ENCODE measurements at places on chromosomes 7 and 10.

DNA sequence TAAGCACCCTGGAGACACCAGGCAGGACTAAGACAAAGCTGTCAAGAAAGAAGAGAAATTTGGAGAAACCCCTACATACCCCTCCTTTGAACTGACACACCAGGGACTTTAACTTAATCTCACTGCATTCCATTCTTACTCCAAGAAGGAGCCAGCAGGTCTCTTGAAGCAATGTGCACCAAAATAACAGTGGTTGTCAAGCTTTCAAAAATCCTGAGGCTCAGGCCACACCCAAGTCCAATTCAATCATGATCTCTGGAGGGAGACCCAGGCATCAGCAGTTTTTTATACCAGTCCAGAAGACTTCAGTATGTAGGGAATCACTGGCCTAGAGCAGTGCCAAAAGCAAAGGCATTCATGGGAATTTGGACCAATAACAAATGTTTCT, 6.8 kb downstream of the SLC25A13 start:
- no peak for DNase-seq

- no peak for DNase-seq
These were observed 88.4 kb downstream of the POLR1F start for GRCh38 chr7:19620470-19620869.

- DNase-seq: no peak
These were observed 13.2 kb downstream of the CALML5 start for GRCh38 chr10:5485948-5486852.

- DNase-seq: no peak
These were observed 94.3 kb upstream of the AFAP1L2 start for GRCh38 chr10:114498413-114499111.

DNA sequence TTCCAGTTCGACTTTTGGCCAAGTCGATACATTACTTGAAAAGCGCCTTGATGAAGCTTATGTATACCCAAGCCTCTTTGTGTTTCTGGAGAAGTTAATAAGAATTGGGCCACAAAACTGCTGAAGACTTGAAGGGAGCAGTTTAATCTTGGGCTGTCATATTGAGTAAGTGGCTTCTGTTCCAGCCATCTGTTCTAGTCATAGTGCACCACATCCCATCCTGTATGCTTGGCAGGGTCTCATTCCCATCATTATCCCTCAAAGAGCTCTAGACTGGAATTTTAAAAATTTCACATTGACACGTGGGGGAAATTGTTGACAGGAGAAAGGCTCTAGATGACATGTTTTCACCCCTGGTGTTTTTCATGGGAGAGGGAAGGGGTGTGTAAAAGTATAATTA, 196.6 kb upstream of the PLPP4 start:
- DNase-seq: no peak

- no peak for DNase-seq
These were observed at the start of gene PFKP for GRCh38 chr10:3067118-3067858. TSS of gene PFKP (plus strand) at chr10:3067548. CDS start at chr10:3067596, 48 bp downstream.

- DNase-seq: no peak
These were observed 33.4 kb downstream of the RHOBTB1 start for GRCh38 chr10:60910543-60910942.

DNA sequence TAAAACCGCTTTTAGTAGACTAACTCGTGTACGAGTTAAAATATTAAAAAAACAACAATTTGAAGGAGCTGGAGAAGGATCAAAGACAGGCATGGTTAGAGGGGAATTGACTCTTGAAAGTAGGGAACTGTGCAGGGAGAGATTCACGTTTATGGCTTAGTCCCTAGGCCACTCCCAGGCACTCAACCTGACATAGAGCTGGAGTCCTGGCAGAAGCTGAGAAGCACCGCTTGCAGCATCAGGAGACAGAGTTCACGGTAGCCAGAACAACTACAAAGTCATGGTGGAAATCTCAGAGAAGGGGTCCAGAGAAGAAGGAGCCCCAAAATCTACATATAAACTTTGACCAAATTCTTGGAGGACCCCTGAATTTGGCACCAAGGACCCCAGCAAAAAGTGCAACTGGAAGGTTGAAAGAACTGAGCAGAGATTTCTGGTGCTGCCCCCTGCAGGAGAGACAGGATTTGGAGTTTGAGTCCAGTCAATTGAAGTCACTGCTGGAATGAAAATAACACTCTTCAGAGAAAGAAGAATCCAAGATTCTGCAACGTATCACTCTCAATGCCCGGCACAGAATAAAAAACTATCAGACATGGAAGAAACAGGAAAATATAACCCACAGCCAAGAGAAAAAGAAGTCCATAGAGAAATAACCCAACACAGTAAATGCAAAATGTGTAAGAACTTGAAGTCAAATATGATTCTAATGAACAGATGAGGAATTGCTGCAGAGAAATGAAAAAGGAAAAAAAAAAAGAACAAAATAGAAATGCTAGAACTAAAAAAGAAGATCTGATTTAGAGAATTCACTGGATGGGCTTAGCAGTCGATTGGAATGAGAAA, 493.3 kb upstream of the PODXL start:
- no peak for DNase-seq

DNA sequence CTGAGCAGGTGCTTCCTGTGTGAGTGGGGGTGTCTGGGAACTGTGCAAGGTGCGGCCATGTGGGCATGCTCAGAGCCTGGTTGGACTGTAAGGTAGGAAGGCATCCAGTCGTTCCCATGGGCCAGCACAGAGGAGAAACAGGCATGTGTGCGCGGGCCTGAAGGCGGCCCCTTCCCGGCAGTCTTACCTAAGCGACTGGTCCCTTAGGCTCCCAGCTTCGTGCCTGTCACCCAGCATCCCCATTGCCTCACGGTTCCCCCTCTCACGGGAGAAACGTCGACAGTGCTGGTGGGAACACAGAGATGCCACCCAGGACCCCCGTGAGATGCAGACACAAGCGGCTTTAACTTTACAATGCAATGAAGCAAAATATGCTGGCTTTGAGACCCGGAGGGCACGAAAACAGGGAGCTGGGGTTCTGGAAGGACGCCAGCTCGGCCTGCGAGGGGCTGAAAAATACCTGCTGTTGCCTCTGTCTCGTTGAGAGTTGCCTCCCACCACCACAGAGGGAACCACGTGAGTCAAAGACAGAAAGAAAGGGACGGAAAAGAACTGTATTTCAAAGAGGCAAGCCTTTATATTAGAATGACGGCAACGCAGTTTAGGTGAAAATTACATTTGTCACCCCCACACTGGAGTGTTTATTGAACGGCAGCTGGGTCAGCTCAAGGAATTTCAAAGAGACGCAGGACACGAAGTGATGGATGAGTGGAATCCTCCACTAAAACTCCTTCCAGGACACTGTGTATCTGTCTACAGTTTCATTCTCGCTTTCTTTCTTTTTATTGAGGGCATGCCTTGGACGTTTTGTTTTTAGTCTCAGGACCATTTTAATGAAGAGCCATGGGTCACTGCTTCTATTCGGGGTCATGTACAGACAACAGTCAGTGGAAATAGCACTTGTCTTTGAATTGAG, 128.4 kb downstream of the DNAJB6 start:
- DNase-seq: no peak

- DNase-seq: peak; percentile 26
These were observed 28.1 kb downstream of the AGAP3 start for GRCh38 chr7:151114151-151115090.

- DNase-seq: no peak
These were observed 137.3 kb downstream of the CELF2 start for GRCh38 chr10:11154849-11155498.

GRCh38 chr7:12670743-12671520, 16.5 kb upstream of the ARL4A start:
- DNase-seq: no peak

- DNase-seq: no peak
These were observed 137.1 kb downstream of the ZNF365 start for GRCh38 chr10:62511238-62511637.

GRCh38 chr10:33244354-33244967, 90.0 kb downstream of the NRP1 start:
- no peak for DNase-seq

DNA sequence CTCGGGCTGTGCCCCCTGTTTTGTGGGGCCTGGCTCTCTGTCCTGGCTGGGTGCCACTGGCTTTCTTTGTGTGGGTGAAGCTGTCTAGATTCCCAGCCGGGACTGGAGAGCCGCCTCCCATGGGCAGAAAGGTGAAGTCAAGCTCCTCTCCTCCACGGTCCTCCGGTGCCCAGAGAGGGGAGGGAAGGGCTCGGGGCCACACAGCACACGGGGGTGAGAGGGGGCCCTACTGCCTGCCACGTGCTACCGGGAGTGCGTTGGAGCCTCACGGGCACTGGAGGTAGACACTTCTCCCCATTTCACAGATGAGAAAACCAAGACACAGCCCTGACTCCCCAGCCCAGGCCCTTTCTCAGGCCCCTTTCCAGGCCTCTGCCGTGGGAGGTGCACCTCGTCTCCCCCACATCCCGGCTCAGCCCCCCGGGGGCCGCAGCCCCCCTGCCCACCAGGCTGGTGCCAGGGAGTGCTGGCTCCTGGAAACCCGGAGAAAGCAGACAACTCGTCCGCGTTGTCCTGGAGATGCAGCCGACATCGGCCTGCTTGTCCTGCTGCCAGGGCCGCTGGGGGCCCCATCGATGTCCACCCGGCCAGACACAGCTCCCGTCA, 55.8 kb downstream of the UNCX start:
- no peak for DNase-seq

DNA sequence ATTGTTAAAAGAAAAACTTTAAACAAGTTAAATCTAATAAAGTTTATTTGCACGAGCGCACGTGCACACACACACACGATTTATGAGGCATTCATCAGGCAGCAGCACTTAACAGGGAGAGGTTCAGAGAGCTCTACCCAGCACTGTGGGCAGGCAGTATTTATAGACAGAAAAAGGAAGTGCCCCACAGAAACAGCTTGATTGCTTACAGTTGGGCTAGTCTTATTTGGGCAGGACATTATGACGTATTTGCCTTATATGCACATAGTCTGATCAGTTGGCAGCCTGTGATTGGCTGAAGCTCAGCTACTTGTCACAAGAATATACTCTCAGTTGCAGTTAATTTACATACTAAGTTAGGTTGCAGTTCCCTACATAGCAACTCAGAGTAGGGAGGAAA, 1.2 kb upstream of the SDHAF3 start:
- DNase-seq: no peak

GRCh38 chr10:80465839-80466590, 11.9 kb downstream of the TSPAN14 start:
- no peak for DNase-seq

DNA sequence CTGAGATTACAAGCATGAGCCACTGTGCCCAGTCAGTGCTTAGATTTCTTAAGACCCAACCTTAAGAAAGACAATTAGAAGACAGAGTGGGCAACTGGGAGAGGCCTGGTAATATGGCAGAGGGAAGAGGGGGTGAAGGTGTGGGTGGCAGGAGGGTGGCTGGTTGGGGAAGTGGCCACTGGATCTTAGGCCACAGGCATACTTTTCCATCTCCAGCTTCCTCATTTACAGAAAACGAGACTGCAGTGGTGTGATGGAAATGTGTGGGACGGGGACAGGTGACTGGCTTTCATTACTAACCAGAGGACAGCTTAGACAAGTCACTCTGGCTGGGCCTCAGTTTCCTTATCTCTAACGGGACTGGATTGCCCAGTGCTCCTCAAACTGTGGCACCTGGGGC, 1.0 kb upstream of the FFAR4 start:
- no peak for DNase-seq

DNA sequence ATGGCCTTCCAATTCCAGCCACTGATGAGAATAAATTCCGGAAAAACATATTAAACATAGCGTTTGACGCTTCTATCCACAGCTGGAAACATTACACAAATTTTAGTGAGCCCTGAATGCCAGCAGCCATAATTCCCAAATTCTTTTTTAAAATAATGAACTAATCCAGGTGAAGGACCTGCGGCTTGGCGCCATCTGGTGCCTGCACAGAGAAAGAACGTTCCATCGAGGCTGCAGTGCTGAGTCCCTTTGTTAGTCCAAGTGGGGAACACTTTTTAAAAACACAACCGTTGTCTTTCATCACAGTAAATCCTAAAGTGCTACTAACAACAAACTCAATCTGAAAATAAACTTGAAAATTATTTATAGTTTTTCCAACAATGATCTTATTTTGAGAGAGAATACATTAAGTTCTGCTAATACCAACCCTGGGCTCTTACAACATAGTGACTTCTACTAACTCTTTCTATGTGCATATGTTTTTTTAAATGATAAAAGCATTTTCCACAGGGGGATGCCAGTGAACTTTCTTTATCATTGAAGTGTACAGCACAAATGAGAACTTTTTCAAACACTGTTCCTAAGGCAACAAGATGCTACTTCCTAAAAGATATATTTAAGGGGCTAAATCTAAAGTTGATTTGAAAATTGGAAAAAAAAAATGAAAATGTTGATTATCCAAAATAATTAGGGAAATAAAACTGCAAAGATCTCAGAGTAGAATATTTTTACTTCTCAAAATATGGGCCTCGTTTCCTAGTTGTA, 166.9 kb upstream of the RNF32 start:
- DNase-seq: peak; percentile 57

DNA sequence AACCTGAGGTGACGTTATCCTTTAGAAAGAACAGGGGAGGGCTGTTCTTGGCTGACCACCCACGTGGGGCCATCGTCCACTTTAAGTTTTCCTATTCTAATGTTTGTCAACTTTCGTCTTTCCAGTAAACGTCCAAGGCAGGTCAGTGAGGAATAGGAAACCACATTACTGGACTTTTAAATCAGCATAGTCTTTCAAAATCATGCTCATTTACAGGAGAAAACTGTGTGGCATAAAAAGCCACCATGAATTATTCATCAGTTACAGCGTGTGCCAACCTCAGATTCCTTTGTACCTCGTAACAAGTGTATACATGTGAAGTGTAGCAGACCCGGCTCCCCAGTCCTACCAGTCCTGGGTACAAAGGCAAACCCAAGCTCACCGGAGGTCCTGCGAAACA, 25.1 kb upstream of the ABLIM1 start:
- peak; percentile 54 for DNase-seq

DNA sequence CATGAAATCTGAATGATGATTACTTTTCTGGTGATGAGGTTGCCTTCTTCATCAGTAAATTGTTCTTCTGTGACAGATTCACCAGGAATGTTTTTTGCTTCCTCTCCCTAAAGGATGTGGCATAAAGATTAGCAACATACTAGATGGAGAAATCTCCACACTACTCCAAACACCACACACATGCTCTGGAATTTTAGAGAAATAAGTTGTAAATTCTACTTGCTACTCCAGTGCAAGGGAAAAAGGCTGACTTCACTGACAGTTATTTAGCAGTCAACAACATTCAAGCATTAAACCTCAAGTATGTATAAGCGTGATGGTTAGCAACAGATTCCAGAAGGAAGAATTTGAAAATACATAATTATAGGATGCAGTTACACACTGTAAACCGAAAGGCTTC, 137.9 kb upstream of the CCDC6 start:
- DNase-seq: no peak

GRCh38 chr7:17307969-17308648, 9.7 kb downstream of the AHR start:
- DNase-seq: peak; percentile 22

- DNase-seq: no peak
These were observed 44.0 kb upstream of the ITGB1 start for GRCh38 chr10:33001908-33002492.

DNA sequence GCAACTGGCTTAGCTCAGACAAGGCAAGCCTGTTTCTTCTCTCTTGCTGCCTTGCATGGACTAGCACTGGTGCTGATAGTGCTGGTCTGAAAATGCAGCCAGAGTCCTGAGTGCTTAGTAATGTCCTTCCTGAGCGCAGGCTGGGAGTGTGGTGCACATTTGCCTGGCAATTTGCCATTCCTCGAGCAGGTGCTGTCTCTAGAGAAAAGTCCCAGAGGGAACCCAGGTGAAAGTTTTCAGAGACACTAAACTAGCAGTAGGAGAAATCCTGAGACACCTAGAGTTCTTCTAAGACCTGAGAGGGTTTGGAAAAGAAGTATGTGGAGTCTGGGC, 1.9 kb downstream of the SFTPD start:
- DNase-seq: no peak

GRCh38 chr10:60714233-60714632, 64.0 kb upstream of the CDK1 start:
- DNase-seq: no peak
